T-helper 22 cell (primary cell): ENCODE measurements at places on chromosomes 1 and 21.

GRCh38 chr1:223792046-223792445 lies 53.7 kb downstream of the TP53BP2 start:
- DNase-seq, result no peak

DNA sequence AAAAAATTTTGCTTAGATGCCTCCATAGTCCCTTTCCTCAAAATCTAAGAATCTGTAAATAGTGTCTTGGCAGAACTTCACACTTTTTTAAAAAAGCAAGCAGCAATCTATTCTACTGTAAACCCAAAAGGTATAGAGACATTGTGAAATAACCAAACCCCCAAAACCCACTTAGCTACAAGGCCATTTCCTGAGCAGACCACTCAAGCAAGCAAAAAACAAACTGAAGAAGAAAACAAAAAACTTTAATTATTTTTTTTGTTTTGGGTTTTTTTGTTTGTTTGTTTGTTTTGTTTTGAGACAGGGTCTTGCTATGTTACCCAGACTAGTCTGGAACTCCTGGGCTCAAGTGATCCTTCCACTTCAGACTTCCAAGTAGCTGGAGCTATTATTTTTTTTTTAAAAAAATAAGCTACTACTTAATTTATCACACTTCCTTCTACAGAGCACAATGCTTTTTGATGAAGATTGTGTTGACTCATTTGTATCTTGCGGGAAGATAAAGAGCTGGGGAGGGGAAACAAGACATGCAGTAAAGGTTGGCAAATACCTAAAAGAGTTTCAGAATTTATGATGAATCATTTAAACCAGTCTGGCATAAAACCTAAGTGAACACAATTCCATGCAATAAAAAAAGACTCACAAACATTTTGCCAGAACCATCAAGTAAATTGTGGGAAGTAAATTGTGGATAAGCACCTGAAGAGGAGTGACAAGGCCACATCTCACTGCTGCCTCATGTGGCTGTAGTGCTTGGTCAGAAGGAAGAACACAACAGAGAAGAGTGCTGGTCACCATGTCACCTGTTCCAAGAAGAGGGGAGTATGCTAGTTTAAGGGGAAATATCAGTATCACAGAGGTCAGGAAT lies 2.7 kb upstream of the PTPN22 start:
- DNase-seq, result no peak

DNA sequence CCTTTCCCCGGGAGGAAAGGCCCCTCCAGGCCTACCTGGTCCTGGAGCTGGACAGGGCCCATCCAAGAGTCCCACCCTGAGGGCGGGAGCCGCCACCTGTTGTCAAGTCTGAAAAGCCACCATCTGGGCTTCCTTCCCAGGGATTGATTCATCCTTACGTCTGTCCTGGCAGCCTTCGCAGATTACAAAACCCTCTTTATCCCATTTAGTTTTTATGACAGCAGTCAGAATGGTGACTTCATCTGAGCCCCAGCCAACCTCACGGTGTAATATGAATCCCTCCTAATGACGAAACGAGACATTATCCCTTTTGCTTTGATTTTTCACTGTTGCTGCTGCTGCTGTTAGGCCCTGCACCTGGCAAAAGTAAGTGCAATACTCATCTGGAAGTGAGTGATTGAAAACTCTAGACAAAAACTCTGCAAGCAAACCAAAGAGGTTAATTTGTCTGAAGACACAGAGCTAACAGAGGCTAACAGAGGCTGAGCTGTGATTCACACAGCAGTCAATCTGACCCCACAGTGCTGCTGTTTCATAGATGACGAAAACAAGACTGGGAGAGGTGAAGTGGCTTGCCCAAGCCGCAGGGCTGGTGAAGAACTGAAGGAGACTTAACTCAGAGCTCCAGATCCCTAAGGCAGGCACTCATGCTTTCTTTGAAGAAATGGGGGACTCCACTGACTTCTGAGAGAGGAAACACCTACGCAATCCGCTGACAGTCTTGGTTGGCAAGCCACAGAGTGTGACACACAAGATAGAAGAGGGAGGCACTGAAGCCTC lies 30.0 kb upstream of the S100A7 start:
- DNase-seq, result no peak

- DNase-seq, result no peak
Observed at GRCh38 chr21:39132248-39132647, 51.0 kb downstream of the PSMG1 start.

DNA sequence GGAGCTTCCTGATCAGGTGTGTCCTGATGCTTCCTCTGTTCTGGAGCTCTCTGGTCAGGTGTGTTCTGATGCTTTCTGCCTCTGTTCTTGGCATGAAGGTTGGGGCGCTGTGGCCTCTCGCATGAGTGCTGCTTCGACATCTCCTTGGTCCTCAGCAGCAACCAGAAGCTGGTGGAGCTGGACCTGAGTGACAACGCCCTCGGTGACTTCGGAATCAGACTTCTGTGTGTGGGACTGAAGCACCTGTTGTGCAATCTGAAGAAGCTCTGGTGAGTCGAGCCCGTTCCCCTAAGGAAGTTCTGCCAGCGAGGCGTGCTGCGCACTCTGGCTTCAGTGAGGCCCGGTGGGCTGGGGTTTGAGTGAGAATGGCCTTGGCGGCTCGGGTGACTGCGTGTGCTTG lies 18.0 kb downstream of the NLRP3 start:
- DNase-seq, result no peak

- no peak for DNase-seq
Observed at GRCh38 chr1:97759078-97759477, 161.8 kb downstream of the DPYD start.

GRCh38 chr1:161139766-161140165 lies 7.3 kb upstream of the DEDD start:
- no peak for DNase-seq

DNA sequence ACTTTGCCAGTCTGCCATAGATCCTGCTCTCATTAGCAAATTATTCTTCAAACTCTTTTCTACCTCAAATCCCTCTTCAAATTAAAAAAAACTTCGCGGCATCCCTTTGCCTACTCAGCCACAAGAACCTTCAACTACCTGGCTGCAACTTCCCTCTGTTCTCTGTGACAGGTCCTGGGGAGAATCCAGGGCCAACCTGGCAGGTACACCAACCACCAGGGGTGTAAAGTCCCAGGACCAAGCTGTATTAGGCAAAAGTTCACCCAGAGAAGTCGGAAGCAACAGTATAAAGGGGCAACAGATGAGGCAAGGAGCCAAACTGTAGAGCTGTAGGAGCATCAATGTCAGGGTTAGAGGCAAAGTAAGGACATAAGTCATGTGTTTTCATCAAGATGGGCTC lies 18.3 kb upstream of the ITLN2 start:
- no peak for DNase-seq

GRCh38 chr1:97608272-97608671 lies 312.6 kb downstream of the DPYD start:
- no peak for DNase-seq

- no peak for DNase-seq
Observed at GRCh38 chr21:15134701-15135470, 70.1 kb upstream of the NRIP1 start.

DNA sequence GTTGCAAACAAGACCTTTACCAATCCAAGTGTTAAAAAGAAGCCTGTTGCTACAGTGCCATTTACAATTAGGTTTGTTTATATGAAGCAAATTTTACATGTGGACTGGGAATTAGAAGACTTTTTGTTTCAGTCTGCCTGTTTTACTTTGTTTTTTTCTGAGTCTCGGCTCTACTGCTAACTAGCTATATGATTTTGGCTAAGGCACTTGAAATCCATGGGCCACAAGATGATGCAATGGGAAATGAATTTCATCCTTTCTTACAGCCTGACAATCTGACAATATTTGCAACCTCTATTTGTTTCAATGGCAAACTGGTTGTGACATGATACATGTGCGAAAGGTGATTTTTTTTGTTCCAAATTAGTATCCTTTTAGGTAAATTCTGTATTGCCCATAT lies 3.7 kb upstream of the PEX11B start:
- no peak for DNase-seq

GRCh38 chr21:45894450-45894825 lies 87.1 kb upstream of the COL6A1 start:
- no peak for DNase-seq

- DNase-seq, result no peak
Observed at GRCh38 chr1:23478896-23479665, 4.9 kb downstream of the ASAP3 start.

GRCh38 chr21:27023186-27023585 lies 56.3 kb upstream of the ADAMTS5 start:
- DNase-seq, result no peak

DNA sequence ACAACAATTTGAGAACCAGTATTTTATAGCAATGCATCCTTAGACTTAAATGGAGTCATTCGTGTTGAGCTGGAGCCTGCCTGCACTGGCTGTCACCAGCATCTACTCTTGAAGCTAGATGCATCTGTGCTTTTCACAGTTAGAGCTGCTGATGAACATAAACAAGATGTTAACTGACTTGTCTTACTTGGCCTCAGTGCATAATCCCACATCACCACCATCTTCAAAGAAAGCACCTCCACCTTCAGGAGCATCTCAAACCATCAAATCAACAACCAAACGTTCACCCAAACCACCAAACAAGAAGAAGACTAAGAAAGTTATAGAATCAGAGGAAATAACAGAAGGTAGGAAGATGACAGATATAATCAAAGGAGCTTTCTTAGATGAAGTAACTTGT lies 71.1 kb downstream of the TPR start:
- no peak for DNase-seq

DNA sequence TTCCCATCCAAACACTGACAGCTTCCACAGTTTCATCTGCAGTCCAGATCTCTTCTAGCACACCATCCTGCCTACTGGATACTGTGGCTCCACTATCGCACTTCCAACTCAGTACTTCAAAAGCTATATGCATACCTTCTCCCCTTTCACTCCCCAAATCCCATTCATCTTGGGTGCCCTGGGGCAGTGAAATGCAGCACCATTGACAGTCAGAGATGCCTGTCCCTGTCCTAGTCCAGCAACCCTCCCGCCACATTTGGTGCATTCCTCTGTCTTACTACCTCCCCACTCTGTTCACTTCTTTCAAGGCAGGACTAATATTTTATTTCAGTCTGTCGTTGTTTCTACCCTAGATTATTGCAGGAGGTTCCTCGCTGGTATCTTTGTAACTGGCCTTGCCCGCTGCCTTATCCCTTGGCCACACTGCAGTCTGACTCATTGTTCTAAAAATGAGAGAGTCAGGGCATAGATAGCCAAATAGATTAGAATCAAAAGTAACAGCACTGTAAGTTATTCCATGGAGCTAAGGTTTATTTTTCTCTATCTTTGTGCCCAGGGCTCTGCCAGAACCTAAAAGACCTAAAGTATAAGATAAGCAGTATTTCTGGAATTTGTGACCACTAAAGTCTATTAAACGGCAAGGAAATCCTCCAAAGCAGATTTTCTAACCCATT lies 96.7 kb downstream of the ESRRG start:
- DNase-seq, result no peak
